ENCODE measurements at places on chromosomes 2 and 18.

GRCh38 chr2:203237346-203238238 lies 1.2 kb upstream of the CYP20A1 start:
- no peak for DNase-seq

DNA sequence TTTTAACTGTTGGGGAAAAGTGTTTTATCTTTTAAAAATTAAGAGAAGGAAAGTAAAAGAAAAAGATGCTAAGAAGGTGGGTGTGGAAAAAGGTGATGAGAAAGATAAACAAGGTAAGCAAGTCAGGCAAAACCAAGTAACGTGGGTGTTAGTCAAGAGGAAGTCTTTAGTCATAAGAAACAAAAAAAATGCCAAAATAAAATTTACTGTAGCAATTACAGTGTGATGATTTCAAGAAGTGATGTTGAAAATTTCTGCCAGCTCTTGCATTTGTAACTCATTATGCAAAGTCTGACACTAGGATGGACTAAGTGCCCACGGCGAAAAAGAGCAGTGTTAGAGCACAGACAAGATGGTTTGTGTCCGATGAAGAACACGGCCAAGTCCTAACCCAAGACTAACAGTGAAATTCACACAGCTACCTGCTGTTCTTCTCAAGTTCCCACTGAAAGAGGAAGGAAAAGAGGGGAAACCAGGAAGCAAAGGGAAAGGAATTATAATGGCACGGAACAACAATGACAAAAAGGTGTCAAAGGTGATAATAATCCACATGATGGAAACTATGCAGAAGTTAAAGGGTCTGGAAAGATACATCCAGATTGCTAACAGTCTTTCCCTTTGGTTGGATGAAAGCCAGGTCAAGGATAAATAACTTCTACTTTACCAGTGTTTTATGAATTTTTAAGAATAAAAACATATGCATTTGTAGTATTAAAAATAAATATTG lies 34.1 kb downstream of the NOL10 start:
- DNase-seq, result no peak

DNA sequence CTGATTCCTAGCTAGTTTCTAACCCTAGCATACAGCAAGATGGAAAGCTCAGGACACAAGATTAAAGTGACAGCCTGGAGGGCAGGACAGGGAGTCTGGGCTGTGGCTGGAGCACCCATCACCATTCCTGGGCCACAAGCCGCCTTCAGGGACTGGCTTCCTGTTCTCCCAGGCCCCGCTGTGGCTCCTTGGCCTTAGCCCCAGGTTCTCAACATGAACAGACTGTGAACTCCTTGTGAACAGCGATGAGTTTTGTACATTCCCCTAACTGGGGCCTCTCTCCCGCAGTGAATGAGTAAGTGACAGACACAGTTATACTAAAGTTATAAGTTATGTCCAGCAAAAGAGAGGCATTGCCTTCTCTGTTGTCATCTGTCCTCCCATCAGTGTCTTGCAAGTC lies 35.9 kb upstream of the SLC14A1 start:
- no peak for DNase-seq

GRCh38 chr2:201835066-201835465 lies 28.7 kb downstream of the CDK15 start:
- DNase-seq, result no peak

DNA sequence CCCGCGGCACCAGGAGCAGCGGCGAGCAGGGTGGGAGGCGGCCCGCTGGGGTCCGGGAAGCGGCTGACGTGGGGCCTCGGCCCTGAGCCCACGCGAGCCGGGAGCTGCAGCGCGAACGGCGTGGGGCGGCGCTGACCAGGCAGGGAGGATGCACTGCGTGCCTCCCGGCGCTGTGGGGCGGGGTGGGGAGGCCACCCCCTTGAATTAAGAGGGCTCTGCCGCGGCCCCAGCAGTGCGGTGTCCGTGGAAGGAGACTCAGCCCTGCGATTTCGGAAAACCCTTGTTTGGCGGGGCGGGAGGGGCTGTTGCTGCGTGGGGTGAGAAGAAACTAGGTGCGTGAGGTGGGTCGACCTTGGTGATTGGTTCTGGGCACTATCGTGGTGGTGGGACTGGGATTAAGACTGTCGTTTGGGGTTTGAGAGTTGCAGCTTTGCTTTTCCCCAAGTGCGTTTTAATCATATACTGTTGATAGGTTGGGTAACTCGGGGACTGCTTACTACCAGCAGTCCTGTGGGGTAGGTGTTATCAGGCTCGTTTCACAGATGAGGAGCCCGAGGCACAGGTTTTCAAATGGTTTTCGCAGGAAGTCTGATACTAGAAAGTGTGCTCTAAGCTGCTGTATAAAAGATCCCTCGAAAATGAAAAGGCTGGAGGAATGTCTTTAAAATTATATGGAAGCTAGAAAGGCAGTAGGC lies 722 bp downstream of the ACSL3 start:
- DNase-seq, result peak; percentile 8

- no peak for DNase-seq
Observed at GRCh38 chr18:54916507-54916906, 42.8 kb downstream of the CCDC68 start.

- no peak for DNase-seq
Observed at GRCh38 chr2:187576906-187577305, 22.7 kb upstream of the TFPI start.

DNA sequence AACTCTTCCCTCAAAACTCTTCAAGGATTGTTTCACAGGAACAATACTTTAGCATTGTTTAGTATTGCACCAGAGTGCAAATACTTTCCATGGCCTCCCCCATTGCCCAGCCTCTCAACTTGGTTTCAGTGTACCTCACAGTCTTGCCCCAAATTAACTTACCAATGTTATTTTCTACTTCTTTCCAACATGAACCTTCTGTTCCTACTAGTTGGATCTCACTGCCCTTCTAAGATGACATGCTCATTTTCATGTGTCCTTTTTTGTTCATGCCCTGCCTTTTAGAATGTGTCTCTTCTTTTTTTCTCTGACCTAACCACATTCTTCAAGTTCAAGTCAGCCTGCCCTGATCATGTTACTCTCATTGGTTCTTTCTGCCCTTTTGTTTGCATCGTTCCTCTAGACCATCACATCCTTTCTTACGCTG lies 4.1 kb downstream of the SPATS2L start:
- DNase-seq, result no peak
